ENCODE measurements at places on chromosomes 1 and 21.

- DNase-seq: no peak
Observed at GRCh38 chr1:34330061-34330460, 153.4 kb downstream of the C1orf94 start.

DNA sequence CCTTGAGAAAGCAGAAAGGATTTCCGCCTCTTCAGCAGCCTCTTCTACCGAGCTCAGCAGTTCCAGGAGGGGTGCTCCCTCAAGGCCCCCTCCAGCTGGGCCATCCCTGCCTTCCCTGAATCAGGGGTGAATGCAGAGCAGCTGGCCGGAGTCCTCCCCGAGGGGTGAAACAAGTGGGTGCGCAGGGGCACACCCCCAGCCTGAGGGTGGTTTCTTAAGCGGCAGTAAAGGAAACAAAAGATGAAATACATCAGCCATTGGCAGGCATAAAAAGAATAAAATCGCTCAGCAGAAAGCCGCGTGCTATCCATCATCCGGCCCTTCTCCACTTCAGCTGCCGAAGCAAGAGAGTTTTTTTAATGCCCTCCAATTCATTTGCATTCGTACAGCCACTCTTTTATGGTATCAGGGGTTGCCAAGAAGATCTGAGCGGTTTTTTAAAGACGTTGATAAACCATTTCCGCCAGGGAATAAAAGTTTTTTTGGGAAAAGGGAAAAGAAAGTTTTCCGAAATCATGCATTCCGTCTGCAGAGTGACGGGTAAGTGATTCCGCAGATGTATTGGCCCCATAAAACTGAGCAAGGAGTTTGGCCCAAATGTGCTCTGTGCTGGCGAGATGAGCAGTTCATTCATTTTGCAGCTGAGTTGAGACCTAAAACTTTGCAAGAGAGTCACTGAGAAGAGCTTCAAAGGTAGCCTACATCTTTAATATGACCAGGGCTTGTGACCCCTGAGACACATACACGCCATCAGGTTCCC is 73.7 kb upstream of the ZC3H12A start:
- DNase-seq: no peak

DNA sequence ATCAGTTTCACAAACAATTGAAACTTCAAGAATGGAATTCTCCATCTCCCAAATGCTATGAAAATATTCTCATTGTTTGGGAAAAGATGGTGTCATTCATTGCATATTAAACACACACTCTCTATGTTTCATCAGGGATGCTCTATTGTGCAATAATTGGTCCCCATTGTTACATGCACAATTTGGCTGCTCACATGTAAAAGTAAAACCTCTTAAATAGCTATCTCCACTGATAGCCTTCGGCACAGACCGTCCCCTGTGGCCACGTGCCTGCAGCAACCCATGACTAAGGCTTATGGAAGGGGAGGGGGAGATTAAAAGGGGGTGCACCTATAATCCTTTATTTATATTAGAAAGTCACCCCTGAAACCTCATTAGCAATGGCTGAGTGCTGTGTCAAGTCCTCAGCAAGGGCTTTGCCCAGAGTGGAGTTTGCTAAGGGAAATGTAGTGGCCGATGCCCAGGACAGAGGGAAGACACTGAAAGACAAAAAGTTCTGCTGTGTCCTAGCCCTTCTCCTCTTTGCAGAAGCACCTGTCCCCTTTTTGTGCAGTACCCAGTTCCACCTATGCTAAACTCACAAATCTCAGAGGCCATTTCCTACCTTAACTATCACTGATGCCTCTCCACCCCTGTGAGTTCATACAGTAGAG is 309.6 kb upstream of the ESRRG start:
- no peak for DNase-seq

GRCh38 chr1:206744683-206745082 is 25.9 kb upstream of the IL19 start:
- no peak for DNase-seq

GRCh38 chr21:35227786-35228185 is 178.7 kb upstream of the RUNX1 start:
- no peak for DNase-seq

GRCh38 chr1:239784896-239785295 is 306.8 kb upstream of the FMN2 start:
- DNase-seq: no peak

GRCh38 chr1:220249522-220249921 is 22.7 kb downstream of the RAB3GAP2 start:
- DNase-seq: no peak

GRCh38 chr1:210367566-210367965 is 38.9 kb downstream of the HHAT start:
- DNase-seq: no peak

DNA sequence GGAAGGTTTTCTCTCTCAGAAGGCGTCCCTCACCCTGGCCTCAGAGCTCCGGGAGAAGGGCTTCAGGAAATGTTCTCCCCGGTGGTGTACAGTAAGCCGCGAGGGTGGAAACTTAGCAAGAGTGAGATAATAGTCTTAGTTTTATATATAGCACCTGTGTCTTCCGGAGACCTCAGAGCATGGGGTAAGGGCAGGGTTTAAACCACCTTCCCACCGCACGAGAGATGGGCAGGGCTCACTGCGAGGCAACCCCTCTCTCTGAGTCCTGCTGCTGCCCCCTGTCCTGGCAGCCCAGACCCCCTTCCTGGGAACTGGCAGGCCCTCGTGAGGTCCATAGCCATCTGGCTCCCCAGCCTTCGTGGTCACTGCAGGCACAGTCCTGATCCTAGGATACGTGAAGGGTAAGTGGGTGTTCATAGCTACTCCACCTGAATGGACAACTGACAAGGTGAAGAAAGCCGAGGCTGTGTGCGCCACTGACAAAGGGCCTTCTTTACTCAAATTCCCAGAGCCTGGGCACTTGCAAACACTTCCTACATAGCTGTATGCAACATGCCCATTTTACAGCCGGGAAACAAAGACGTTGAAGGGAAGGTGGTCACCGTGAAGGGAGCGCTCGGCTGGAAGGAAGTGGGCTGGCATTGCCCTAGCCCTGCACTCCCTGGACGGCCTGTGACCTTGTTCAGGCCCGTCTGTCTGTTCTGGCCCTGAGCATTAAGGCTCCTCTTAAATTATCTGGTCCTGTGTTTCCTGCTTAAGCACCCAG is 26.9 kb downstream of the ITPKB start:
- peak; percentile 39 for DNase-seq
